ENCODE measurements at places on chromosomes 5 and 9.

- DNase-seq: no peak
Measured at GRCh38 chr9:91992461-91993041, 42.5 kb upstream of the ROR2 start.

GRCh38 chr9:92960561-92961290 is 13.4 kb downstream of the FGD3 start:
- no peak for DNase-seq

DNA sequence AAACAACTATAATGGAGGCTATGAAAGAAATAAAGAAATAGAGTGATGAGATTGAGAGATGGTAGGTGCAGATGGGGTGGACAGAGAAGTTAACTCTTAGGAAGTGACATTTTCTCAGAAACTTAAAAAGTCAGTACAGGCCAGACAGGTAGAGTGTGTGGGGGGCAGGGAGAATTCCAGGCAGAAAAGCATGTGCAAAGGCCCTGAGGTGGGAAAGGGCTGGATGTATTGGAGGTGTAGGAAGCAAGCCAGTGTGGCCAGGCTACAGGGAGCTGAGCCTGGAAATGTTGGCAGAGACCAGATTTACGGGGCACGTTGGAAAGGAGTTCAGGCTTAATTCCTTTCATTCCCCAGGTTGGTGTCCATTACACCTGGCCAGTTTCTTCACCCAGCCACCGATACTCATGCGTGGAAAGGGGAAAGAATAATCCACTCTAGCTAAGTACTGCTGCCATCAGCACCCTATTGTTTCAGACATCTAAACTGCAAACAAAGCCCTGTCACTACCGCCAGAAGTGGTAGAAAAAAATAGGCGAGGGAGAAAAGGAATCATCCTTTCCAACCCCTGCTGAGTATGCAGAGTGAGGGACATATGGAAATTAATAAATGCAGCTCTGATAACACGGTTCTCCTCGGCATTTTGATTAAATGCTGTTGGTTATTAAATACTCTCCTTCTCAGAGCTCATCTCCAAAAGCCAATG is 116.8 kb upstream of the GPR151 start:
- no peak for DNase-seq

DNA sequence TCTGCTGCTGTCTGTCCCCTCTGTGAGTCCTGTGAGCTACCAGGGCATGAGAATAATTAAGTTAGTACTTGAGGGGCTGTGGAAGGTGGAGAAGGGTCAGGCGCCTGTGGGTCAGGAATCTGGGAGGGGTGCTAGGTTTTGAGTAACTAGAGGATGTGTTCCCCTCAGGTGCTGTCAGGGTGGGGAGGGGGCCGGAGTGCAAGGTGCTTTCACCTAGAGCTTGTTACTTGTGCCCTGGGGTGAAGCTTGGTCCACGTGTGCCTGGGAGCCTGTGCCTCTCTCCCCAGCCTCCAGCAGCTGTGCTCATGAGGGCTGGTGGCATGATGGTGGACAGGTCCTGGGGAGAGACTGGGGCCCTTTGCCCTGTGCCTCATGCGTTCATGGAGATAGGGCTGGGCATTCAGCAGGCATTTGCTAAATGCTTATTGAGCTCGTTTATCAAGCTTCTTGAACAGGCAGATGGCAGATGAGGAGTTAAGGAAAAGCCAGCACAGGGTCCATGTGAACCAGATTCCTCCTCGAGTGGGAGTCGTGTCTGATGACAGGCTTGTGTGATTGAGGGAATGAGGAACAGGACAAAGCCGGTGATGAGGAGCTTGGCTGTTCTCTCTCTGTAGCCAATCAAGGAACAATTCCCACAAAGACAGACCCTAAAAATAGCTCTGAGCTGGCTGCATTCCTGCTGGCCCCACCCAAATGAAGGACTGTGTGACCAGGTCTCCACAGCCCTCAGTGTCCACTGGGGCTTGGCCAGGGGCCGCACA is 40.9 kb downstream of the CACNA1B start:
- DNase-seq: no peak

DNA sequence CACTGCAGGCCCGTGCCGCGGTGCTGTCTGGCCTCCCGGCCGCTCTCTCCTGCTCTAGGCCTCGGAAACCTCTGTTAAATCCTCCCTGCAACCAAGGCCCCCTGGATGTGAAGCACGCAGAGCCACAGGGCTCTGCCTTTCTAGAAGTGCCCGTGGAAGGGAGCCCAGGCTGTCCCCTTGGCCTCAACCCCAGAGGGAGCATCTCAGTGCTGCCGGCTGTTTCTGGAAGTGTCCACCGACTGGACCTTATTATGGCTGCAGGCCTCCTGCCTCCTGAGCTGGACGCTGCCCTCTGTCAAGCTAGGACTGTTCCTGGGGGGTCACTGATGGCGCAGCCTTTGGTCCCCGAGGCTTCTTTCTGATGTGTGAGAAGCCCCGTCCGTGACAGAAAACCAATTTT is 40.4 kb upstream of the PHYKPL start:
- no peak for DNase-seq

GRCh38 chr5:113574417-113574816 is 60.9 kb downstream of the YTHDC2 start:
- no peak for DNase-seq

GRCh38 chr9:27183701-27184100 is 74.7 kb downstream of the TEK start:
- no peak for DNase-seq

GRCh38 chr9:123331346-123332060 is 24.5 kb upstream of the CRB2 start:
- DNase-seq: no peak

DNA sequence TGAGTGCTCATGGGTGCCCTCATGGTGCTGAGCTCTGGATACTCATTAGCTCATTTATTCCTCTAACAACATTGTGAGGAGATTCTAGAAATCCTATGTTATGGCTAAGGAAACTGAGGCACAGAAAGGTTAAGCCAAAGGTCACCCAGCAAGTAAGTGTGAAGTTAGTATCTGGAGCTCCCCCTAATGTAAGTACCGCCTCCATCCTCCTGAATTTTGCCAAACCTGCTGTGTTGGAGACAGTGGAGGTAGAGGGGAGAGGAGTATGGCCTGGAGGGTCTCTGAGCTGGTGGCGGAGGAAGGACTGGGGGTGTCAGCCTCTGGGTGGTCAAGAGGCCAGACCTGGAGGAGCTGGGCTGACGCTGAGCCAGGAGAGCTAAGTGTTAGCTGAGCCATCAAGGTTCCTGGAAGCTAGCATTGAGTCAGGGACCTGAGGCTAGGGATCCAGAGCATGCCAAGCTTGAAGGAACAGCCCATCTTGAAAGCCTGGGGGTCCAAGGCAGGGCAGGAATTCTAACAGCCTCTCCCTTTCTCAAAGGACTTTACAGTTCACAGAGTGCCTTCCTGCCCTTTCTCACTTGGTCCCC is 114.8 kb downstream of the RGS3 start:
- no peak for DNase-seq

DNA sequence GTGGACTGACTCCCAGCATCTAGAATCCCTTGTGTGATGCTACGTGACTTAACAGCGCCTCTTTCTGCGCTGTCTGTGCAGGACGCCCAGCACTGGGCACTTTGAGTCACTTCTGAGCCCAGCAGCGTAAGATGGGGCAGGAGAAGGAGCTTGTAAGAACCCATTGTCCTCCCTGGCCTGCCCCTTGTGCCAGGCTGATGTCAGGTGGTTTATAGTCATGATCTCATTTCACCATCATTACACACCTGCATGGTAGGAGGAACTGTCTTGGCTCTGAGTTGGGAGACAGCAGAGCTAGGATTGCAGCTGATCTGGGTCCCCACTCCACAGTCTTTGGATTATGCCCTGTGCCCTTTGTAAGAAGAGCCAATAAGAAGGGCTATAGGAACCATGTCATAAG is 12.2 kb downstream of the ERGIC1 start:
- DNase-seq: no peak

- no peak for DNase-seq
Measured at GRCh38 chr9:107465467-107466451, 23.8 kb downstream of the KLF4 start.

DNA sequence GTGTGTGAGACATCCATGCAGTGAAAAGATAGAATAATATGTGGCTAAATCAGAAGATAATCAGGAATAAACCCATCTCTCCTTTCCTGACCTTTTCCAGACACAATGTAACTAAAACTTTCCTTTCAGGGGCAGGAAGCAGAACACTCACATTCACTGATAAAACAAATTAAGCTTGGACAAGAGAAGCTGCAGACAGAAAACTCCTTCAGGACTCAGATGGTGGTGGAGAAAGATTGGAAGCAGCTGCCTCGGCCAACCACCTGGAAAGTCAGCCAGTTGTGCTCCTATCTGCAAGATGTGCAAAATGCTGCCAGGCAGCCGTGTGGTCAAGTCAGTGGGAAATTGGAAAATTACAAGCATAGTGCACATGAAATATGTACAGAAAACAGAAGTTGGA is 26.9 kb downstream of the RASEF start:
- DNase-seq: no peak

DNA sequence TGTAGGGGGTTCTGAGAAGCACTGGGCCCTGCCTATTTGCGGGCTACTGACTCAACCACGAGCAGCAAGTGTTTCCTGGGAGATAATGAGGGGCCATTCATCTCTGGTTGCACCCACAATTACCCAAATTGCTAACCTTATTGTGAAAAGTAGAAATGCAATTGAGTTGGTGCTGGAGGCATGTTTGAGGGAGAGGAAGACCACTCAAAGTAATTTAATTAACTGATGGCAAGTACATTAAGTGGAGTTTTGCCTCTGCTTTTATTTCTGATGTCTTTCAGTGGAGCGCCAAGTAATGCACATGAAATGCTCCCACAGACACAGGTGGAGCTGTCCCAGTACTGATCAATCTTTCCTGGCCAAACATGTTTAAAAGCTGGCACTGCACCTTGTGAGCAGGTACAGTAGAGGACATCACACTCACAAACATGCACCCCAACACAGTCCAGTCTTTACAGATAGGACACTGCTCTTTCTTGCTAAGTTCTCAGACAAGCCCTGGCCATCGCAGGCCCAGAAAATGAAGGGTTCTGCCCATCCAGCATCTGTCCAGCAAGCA is 195.4 kb downstream of the HSPA4 start:
- no peak for DNase-seq

DNA sequence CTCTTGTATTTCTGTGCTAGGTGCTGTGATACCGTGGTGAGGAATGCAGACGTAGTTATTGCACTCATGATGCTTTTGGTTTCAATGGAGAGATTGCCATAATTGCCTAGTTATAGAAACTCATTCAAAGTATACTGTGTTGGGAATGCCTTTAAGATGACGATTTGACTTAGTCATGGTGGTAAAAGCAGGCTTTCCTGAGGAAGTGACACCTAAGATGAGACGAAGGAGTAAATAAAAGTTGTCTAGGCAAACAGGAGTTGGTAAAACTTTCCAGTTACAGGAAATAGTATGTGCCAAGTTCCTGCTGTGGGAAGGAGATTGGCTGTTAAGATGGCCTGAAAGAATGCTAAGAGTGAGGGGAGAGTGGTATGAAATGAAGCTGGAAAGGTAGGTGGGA is 48.1 kb downstream of the FOCAD start:
- no peak for DNase-seq

GRCh38 chr5:68957591-68957990 is 136.2 kb upstream of the SLC30A5 start:
- DNase-seq: no peak

- DNase-seq: no peak
Measured at GRCh38 chr5:10761933-10762775, 1.1 kb upstream of the DAP start.

DNA sequence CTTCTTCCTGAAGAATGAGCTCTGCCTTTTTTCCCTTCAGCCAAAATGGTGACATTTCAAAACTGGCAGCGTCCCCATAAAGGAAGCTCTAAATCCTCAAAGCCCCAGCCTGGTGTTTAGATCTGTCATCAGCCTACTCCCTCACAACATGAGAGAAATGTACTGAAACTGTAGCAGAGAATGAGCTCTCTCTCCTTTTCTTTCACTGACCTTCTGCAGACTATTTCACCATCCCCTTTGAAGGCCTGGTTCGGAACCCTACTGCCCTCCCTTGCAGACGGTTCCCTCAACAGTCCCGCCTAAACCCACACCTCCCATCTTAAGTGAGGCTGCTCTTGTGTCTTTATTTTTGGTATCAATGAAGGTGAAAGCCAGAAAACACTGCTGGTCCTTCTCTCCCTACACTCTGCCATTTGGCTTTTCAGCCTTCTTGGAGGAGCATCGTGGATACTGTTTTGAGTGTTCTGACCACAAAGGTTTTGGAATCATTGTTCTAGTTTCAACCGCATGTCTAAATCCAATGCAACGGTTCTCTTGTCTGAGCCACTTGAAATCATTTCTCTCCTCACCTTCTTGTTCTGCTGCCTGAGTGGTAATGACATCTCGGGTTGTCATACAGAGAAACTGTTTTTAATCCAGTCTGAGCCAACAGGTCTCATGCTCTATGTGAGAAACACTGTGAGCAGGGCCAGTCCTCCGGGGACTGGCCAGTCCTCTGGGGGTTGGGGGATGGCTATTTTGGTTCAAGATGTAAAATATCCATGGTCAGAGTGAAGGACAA is 39.0 kb downstream of the ITK start:
- DNase-seq: no peak

GRCh38 chr5:176642675-176643490 is 4.4 kb upstream of the TSPAN17 start:
- no peak for DNase-seq

GRCh38 chr5:82295959-82296531 is 17.9 kb upstream of the RPS23 start:
- DNase-seq: no peak

- no peak for DNase-seq
Measured at GRCh38 chr5:82074950-82075349, 103.1 kb downstream of the ATG10 start.

DNA sequence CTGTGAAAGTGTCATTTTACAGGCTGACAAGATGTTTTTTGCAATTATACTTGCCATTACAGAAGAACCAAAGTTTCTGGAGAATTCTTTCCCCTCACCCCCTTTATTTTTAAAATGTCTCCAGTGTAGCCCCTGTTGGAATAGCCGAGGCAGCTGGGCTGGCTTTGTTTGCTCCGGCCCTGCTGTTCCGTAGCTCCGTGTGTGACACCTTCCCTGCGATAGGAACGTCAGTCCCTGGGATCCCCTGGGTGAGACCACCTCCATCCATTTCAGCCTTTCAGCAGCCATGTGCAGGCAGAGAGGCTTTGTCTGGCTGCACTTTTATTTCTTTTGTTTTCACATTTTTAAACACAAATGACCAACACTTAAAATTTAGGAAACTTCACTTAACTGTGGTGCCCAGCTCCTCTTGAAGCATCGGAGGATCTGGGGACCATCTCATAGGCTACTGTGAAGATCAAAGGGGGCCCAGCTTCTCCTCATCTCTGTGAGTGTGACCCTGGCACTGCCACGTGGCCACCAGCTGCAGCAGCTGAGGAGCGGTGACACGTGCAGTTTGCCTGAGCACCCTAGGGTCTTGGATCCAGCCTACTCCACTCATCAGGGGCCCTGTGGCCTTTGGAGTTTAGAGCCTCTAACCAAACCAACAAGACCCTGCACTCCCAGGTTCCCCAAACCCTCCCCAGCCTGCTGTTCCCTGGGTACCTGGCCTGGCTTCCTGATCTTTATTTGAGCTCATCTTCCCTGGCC is 125.7 kb upstream of the RAPGEF1 start:
- no peak for DNase-seq
